ENCODE measurements at places on chromosomes 7 and 10. TPM values are rescaled to one million over a fixed set of nuclear protein-coding genes. Genes with fewer than 3 reads are reported as not detected.

The EN2 gene
- total RNA-seq, result not detected

The BLVRA gene
- total RNA-seq, result 19.3 TPM

The PILRA gene
- total RNA-seq, result 5.7 TPM

The MUC3A gene
- total RNA-seq, result not detected

The GOLGA7B gene
- total RNA-seq, result 7.6 TPM
